ENCODE measurements at places on chromosomes 16 and 17.
A peak's percentile ranks its signal among the peaks of the same experiment; 100 is the strongest.

DNA sequence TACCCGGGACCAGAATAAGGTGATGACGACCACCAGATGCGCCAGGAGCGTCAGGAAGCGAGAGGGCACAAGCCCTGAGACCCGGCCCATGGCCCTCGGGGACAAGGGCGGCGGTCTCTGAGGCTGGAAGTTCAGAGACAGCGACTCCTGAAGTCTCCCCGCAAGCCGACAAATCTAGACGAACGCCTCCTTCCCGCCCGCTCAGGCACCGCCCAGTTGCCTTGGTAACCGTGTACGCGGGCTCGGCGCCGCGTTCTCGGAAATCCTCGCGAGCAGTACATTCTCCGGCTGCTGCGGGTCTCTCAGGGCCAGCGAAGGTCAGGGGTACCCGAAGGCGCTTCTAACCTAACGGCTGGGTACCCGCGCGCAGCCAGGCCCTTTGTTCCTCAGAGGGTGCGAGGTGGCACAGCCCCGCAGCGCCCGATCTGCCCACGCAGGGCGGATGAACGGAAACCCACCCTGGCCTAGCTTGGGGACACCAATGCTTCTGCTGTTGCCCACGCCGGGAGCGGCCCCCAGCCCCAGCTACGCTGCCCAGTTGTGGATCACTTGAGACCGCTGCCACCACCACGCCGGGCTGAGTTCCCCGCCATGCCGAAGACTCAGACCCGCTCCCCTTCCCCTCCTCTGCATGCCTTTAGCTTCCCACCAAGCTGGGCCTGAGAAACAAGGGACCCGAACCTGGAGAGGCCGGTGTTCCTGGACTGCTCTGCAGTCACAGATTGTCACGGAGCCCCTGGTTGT lies at the start of gene TMEM107:
TSS of gene TMEM107 (minus strand) at position 184 of the 744 bp plus-strand sequence. CDS start at position 90, 94 bp downstream.
- peak; percentile 88 for DNase-seq

DNA sequence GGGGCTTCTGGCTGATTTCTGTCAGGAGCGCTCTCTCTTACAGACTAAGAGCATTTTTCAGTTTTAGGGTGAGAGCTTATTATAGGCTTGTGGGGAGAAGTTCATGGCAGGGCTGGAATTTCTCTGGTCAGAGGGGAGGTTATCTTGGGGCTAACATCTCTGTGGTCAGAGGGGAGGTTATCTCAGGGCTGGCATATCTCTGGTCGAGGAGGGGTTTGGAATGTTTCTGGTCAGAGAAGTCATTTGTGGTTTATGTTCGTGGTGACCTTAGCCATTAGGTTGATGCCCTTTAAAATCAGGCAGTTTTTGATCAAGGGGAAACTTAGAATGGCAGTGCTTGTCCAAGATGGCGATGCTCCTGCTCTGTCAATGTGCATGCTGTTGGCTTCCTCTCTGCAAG lies 10.8 kb upstream of the USP31 start:
- DNase-seq, result no peak

GRCh38 chr16:4393240-4393600 lies 21.6 kb downstream of the VASN start:
- no peak for DNase-seq

DNA sequence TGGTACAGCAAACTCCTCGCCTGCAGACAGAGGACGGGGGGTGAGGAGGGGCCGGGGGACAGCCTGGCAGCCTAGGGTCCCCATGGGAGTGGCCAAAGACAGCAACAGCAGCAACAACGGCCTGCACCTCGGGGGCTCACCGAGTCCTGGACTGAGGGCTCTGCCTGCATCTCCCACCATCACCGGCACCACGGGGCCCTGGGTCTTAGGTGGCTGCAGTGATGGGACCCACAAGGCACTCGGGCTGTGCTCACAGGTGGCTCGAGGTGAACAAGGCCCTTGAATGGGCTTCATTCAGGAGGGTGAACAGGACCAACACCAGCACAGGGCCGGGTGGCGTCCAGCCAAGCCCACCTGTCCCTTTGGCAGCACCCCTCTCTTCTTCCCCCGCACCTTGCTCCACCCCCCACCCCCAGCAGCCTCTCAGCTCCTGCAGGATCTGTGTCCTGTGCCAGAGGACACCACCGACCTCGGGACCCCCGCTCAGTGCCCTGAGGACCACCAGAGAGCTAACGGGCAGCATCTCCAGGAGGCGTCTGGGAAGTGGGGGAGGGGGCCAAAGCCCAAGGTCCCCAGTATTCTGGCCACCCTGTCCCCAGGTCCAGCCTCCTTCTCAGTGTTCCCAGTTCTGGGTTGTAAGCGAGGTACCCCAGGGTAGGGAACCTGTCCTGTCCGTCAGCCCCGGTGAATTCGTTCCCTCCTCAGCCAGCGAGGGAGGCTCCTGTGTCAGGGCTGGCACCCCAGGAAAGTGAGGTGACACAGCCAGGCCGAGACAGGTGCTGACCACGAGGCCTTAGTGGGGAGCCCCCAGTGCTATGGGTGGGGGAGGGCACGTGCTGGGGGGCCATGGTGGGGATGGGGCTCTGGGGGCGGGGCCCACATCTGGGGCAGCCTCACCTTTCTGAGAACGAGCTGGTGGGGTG lies 94.3 kb downstream of the TBC1D16 start:
- DNase-seq, result no peak

GRCh38 chr17:45139533-45139920 lies 4.0 kb downstream of the ACBD4 start:
- no peak for DNase-seq

GRCh38 chr17:41734139-41734948 lies at the start of gene HAP1:
TSS of gene HAP1 (minus strand) at chr17:41734643. CDS start at chr17:41734634, 9 bp downstream.
- DNase-seq, result no peak

GRCh38 chr17:44623070-44623725 lies 33.1 kb upstream of the MEIOC start:
- DNase-seq, result no peak

DNA sequence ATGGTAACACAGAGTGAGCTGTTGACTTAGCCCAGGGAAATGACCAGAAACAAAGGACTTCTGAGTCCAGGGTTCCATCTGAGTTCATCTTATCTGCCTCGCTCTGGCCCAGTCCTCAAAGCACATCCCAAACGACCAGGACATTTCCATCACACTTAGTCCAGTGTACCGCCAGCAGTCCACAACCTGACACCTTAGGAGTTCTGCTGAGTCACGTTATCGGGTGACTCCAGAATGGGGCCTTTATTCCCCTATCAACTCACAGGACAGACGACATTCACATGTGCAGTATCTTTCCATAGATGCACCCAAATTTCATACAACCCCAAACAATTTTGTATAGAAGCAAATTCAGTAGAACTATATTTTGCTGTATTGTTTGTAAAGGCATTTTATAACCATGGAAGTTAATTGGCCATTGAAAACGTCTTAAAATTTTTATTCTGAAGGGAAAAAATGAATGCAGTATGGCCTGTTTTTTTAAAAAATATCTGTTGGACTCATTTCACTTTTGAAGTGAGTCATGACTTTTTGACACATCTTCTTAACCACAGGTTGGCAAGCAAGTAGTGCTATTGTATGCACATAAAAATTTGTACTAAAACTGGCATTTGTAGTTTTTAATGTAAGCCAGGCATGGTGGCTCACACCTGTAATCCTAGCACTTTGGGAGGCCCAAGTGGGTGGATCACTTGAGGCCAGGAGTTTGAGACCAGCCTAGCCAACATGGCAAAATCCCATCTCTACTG lies 46.3 kb downstream of the ZNF18 start:
- no peak for DNase-seq

DNA sequence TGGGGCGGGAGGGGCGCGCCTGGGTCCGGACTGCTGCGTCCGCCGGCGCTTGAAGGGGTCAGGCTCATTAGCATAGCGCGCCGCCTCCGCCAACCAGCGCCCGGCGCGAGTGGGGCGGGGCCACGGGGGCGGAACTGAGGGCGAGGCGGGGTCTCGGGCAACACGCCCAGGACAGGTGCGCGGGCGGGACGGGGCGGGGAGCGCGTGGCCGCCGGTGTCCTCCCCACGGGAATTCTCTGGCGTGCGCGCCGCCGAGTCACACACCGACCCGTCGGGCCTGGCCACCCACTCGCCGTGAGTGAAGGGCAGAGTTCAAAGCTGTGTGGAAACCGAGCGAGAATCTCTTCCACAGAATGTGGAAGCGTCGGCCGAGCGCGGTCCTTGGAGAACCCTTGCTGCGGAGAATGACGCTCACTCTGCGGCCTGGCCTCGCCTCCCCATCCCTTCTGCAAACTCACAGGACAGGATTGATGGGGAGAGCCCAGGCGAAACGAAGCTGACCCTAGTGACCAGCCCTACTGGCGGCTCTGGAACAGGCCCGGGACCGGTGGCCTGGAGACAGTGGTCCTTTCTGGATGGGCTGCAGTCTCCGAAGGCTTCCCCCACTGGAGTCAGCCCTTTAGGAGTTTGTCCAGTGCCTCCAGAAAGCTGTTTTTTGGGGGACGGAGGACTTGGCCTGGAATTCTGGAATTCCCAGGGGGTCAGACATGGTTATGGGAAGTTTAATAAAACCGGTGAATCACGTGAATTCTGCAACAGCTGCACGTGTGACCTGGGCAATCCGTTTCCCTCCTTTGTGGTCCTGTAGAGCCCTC lies at the start of gene SNAI3:
TSS of gene SNAI3 (minus strand) at position 69 of the 815 bp plus-strand sequence. CDS start 101 bp downstream, outside the sequence.
- no peak for DNase-seq

DNA sequence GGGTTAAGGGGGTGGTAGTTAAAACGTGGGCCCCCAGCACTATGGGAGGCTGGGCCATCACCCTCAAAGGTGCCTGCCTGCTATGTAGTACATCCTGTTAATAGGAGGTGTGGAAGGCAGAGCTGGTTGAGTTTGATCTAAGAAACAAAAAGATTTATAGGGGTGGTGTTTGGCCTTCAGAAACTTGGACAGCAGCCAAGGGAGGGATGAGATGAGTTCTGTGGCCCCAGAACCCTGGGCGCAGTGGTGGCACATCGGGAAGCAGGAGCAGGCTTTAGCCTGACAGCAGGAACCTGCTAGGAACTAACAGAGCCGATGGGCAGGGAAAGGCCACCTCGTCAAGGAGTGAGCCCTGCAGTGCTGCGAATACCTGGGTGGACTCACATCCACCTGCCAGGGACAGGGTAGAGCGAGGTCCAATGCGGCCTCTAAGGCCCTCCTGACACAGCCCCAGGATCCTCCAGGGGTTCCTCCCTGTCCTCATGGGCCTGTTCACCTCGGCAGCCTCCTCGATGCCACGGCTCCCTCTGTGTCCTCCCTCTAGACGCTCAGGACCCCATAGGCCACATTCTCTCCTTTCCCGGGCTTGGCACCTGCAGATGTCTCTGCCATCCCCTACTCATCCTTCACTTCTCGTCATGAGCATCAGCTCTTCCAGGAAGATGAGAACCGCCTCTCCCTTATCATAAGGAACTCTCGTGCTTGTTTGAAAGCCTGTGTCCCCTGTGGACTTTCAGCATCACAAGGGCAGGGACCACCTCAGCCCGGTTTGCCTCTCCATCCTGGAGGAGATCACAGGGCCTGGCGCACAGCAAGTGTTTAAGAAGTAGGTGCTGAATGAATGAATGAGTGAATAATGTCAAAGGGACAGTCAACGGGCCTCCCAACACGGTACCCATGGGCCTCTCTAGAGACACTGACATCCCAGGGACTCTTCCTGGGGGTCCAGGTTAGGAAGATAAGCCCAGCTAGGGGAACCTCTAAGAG lies 103.5 kb upstream of the TNRC6C start:
- no peak for DNase-seq

- no peak for DNase-seq
Measured at GRCh38 chr17:64772845-64773299, 110.8 kb upstream of the SMURF2 start.

GRCh38 chr17:45123930-45124796 lies 8.2 kb downstream of the PLCD3 start:
- peak; percentile 76 for DNase-seq

- no peak for DNase-seq
Measured at GRCh38 chr16:22816475-22816874, 2.5 kb downstream of the HS3ST2 start.

GRCh38 chr17:79986411-79987186 lies 49.1 kb downstream of the TBC1D16 start:
- DNase-seq, result no peak

GRCh38 chr16:59385959-59386358 lies 651.8 kb upstream of the GOT2 start:
- DNase-seq, result no peak

GRCh38 chr17:62724398-62725146 lies 83.5 kb downstream of the MARCHF10 start:
- DNase-seq, result no peak

DNA sequence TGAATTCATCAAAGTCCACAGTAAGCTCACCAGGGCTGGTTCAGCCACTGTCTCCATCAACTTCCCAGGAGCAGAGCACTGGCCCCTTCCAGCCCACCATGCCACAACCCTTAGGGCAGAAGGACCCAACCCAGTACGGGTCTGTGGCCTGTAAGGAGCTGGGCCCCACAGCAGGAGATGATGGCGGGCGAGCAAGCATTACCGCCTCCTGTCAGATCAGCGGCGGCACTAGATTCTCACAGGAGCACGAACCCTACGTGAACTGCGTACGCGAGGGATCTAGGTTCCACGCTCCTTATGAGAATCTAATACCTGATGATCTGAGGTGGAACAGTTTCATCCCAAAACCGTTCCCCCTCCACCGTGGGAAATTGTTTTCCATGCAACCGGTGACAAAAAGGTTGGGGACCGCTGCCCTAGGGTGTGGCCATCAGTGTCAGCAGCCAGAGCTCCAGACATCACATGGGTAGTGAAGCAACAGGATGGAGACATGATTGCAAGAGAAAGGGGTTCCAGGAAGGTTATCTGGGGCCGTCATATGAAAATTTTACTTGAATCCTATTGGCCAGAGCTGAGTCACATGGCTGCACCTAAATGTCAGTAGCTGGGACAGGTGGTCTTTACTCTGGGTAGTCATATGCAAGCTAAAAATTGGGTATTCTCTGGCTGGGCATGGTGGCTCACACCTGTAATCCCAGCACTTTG lies 12.4 kb upstream of the SLC25A19 start:
- no peak for DNase-seq

Data from amniotic stem cell (primary cell).